ENCODE measurements at places on chromosomes 6 and 20.

GRCh38 chr20:34628026-34628425 is 48.9 kb downstream of the PIGU start:
- no peak for DNase-seq

DNA sequence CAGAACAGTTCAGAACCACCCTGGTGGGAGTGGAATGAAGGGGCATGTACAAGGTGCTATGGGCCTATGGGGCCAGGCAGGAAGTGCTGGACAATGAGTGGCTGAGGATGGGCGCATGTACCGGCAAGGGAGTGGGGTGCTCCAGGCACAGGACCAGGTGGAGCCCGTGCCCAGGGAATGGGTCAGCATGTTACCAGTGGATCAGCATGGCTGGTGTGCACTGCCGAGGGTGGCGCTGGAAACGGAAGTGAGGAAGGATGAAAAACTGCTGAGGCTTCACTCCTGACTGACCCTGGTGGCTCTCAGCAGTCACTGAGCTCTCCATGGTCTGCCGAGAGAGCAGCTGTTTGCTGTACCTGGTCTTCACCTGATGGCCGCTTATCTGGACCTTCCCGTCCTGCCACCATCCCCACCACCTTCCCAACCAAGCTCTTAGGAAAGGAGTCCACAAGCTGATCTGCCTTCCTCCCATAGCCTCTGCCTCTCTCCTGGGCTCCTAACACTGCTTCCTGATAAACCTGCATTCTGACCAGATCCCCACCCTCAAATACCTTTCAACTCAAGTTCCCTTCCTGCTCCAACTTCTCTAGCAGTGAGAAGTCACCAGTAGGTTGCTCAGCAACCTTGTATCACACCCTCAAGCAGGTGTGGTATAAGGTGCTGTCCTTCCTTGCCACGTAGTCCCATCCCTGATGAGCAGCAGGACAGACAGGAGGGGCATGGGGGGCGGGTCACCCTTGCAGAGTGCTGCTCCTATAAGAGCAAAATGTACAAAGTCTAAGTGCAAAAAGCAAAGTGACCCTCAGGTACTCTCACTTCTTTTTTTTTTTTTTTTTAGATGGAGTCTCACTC is 7.1 kb downstream of the UQCC2 start:
- no peak for DNase-seq

DNA sequence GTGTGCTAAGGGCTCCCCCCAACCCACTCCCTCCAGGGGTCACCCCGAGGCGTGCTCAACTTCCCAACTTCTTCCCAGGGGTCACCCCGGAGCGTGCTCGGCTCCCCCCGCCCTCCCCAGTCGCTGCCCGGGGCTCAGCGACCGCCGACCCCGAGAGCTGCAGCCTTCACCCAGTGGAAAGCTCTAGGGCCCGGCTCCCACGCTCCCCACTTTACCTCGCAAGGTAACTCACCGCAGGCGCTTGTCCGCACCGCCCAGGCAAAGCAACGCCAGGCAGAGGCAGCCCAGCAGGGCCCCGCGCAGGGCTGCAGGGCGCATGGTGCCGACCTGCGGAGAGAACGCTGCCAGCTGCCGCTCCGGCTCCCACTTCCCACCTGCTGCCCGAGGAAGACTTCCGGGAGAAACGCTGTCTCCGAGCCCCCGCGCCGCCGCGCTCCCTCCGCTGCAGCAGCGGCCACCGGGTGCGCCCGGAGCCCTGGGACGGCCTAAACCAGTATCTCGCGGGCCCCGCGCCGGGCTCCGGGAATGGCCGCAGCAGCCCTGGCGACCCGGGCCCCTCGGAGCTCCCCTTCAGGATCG is 396 bp downstream of the RNASET2 start:
- DNase-seq = no peak

DNA sequence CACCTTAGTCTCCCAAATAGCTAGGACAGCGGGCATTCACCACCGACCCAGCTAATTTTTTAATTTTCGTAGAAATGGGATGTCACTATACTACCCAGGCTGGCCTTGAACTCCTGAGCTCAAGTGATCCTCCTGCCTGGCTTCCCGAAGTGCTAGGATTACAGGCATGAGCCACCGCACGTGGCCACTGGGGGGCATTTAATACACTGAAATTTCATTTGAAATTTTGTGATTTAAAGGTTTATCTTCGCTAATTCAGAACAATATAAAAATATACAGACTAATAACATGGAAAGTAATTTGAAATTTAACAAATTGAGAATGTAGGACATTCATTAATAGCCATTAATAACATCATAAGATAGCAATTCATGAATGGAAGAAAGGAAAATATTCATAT is 20.5 kb upstream of the TBC1D32 start:
- DNase-seq = no peak

- no peak for DNase-seq
Measured at GRCh38 chr6:133955582-133956415, 2.8 kb downstream of the TBPL1 start.

GRCh38 chr6:84461461-84461860 is 234.0 kb upstream of the CEP162 start:
- no peak for DNase-seq

DNA sequence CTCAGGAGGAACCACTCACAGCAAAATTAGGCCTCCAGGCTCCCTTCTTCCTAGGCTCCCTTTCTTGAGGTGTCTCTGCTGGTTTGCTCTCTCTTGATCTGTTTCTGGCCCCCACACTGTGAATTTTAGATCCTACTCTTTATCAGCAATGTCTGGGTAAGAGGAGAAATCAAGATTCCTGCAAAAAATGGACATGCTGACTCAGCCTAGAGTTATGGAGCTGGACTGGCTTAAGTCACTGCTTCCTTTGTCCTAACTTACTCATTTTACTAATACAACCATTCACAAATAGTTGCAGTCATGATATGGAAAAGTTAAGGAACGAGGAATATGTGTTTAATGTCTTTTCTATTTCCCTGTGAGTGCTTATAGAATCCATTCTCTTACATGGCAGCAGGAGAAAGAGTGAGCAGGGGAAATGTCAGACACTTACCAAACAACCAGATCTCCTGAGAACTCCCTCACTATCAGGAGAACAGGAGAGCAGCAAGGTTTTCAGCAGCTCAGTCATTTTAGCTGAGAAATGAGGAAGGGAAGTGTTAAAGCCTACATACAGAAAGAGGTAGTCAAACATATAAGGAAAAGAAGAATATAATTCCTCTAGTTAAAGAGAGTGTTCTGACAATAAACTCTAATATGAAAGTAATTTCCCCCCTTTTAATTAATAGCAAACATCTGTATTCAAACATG is 160.8 kb downstream of the PDE7B start:
- no peak for DNase-seq

- no peak for DNase-seq
Measured at GRCh38 chr6:26217714-26218075, 130.5 kb downstream of the HFE start.

Measured in stimulated activated CD4-positive, alpha-beta T cell treated with anti-CD3 and anti-CD28 coated beads, TNF-alpha, amount 100 ng/mL, for 1 hour (primary cell).